NCI-H526 (cell line): ENCODE measurements at places on chromosomes 1 and 21.

DNA sequence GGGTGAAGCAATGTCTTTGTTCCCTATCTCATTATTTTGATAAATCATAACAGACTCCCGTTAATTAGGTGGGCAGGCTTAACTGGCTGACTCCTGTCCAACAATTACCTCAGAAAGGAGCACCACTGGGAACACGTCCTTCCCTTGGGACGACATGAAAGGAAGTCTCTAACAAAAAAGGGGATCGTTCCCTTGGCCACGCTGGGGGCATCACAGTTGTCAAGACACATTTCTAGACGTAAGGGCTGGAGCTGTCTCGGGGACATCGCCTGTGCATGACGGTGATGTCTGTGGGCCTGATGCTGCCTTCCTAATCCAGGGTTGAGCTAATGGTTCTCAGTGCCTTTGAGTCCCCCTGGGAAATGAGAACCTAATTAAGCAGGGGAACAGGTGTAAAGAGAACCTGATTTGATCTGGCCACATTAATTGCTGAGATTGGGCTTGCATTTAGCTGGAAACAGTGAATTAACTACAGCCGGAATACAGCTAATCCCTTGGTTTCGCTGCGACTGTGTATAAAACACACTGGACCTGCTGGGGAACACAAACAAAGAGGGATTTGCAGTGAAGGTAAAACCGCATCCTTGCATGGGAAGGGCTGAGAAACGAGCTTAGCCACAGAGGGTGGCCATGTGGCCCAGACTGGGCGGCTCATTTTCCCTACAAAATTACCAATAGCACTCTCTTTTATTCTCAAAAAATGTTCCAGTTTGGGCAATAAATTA lies 111.8 kb downstream of the MRPS6 start:
- no peak for DNase-seq

GRCh38 chr1:25068829-25069228 lies 138.8 kb upstream of the RUNX3 start:
- no peak for DNase-seq

DNA sequence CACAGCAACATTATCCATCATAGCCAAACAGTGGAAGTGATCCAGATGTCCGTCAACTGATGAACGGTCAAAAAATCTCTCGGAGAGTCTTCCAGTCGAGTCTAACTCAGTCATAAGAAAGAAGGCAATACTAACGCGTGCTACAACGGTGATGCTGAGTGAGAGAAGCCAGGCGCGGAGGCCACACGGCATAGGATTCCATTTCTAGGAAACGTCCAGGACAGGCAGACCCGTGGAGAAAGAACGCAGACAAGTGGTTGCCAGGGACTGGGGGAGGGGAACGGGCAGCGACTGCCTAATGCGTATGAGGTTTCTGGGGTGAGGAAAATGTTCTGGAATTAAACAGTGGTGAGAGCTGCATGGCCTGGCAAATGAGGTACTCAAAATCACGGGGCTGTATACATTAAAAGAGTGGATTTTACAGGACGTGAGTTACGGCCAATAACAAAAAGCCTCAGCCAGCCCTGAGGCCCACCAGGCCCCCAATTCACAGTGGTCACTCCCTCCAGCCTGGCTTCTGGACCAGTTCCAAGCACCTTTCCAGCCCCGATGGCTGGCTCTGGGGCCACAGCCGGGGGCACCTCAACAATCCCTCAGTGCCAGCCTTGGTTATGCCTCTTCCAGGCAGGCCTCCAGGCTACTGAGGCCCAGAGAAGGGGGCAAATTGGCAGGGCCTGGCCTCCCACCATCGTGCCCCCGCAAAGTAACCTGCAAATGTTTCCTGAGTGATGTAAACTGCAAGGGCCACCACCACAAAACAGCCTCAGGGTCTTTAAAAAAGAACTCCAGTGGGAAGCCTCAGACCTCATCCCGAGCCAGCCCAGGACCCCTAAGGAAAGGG lies 3.4 kb downstream of the WNT9A start:
- no peak for DNase-seq

- DNase-seq = no peak
Measured at GRCh38 chr21:27129694-27130093, 162.8 kb upstream of the ADAMTS5 start.

DNA sequence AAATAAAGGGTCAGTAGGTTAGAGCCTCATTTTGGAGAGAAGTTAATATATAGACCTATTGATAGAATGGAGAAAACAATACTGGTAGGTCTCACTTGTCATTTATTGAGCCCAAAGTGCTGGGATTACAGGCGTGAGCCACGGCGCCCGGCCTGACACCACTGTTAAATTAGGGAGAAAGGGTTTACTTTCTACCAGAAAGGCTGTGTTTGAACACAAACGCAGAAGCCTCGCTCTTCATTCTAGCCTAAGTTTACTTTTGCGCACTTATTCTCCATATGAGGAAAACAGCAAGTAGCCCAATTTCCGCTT lies 710 bp upstream of the PRPF3 start:
- no peak for DNase-seq

- no peak for DNase-seq
Measured at GRCh38 chr1:205417870-205418635, 3.8 kb downstream of the LEMD1 start.

DNA sequence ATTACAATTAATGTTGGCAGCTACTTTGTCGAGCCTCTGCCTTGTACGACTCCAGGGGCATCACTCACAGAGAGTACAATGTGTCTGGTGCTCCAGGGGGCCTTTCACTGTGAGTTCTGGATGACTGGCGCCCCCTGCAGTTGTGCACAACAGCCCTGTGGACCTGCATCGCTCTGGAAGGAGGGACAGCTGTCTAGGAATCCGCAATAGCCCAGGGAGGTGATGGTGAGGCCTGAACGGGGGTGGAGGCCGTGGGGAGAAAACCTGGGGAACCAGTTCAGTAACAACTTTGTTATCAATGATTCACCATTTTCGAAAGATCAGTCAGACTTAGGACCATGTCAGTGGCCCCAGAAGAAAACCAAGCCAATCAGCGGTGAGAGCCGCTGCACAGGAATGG lies 189.1 kb downstream of the KAZN start:
- no peak for DNase-seq
